ENCODE measurements at places on chromosomes 1 and 21.

DNA sequence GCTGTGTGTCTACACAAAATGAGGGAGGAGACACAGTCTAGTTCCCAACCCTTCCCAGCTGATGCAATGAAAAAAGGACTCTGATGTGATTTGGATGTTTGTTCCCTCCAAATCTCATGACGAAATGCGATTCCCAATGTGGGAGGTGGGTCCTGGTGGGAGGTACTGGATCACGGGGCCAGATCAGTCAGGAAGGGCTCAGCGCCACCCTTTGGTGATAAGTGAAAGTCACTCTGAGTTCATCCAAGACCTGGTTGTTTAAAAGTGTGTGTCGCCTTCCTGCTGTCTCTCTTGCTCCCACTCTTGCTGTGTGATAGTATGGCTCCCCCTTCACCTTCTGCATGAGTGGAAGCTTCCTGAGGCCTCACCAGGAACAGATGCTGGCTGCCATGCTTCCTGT lies 63.2 kb downstream of the GNG4 start:
- no peak for DNase-seq

- DNase-seq, result no peak
These were observed 48.2 kb downstream of the TBX19 start for GRCh38 chr1:168328731-168329364.

GRCh38 chr1:11862890-11863289 lies 4.1 kb upstream of the NPPB start:
- DNase-seq, result no peak

GRCh38 chr1:234586892-234587485 lies 23.0 kb downstream of the IRF2BP2 start:
- no peak for DNase-seq

GRCh38 chr1:167088746-167089417 lies 1.3 kb downstream of the GPA33 start:
- DNase-seq, result no peak

DNA sequence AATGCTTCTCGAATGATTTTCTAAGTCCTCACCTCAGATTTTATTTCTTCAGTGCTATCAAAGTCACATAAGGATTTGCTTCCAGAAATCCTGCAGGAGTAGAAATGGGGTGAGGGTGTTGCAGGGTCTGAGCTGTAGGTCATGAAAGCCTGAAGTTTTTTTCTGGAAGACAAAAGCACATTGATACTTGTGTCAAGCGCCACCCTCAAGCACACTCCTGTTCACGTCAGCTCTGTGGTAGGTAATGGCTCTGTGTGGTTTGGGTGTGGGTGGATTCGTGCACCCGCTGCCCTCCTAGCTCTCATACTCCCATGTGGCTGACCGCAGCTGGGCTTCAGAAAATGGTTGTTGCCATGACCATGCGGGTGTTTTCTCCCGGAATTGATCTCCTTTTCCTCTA lies 39.9 kb downstream of the AKNAD1 start:
- no peak for DNase-seq

DNA sequence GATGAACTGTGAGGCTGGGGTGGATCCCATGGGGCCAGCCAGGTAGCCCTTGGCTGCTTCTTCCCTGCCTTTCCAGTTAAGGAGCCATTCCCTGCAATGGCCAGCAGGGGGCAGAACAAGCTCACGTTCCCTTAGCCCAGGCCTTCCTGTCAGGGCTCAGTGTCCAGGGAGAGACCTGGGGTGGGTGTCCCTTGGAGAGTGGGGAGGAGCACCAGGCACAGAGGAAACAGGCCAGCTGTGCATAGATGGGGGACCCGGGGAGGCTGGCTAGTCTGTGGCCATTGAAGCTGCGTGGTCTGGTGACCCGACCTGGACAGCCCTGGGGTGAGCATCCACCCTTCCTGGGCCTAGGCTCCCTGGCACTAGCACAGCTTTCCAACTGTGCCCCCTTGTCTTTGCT lies 13.2 kb upstream of the EPS8L3 start:
- DNase-seq, result peak; percentile 63

DNA sequence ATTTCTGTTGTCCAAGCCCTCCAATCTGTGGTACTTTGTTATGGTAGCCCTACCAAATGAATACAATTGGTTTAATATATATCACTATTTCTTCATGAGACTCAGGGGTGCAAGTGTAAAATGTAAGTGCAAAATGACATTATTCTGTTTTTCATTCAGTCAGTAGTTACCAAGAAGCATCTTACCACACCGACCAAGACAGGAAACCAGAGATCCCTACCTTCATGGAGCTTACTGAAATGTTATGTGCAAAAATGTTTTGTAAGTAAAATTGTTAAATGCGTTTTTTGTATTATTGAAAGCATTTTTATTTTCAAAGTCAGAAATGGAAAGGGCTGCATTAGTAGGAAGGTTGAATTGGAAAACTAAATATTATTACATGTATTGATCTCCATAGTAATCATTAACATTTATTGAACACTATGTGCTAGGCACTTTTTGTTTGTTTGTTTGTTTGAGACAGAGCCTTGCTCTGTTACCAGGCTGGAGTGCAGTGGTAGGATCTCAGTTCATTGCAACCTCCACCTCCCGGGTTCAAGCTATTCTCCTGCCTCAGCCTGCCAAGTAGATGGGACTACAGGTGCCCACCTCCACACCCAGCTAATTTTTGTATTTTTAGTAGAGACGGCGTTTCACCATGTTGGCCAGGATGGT lies 166.8 kb downstream of the PTPRC start:
- DNase-seq, result no peak

DNA sequence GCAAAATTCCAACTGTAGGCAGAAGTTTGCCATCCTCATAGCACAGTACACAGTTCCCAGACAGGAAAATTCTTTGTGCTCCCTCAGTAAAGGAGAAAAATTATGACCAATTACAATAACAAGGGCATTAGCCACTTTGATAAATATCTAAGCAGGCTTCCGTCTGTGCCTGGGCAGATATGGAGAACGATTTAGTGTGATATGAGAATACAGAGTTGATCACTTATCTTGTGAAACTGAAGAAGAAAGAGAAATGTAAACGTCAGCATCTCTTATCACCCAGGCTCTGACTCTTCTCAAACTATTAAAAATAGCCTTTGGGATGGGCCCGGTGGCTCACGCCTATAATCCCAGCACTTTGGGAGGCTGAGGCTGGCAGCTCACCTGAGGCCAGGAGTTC lies 54.5 kb upstream of the TIAM1 start:
- no peak for DNase-seq

- DNase-seq, result no peak
These were observed 120.2 kb downstream of the NRDC start for GRCh38 chr1:51758310-51758709.

- no peak for DNase-seq
These were observed 17.8 kb downstream of the ABCG1 start for GRCh38 chr21:42236693-42237092.

- DNase-seq, result no peak
These were observed 110.7 kb upstream of the TMEM51 start for GRCh38 chr1:15042866-15043265.

- no peak for DNase-seq
These were observed 31.7 kb upstream of the GADD45A start for GRCh38 chr1:67653304-67653703.

- DNase-seq, result no peak
These were observed 26.3 kb upstream of the PTGFR start for GRCh38 chr1:78464449-78464891.

DNA sequence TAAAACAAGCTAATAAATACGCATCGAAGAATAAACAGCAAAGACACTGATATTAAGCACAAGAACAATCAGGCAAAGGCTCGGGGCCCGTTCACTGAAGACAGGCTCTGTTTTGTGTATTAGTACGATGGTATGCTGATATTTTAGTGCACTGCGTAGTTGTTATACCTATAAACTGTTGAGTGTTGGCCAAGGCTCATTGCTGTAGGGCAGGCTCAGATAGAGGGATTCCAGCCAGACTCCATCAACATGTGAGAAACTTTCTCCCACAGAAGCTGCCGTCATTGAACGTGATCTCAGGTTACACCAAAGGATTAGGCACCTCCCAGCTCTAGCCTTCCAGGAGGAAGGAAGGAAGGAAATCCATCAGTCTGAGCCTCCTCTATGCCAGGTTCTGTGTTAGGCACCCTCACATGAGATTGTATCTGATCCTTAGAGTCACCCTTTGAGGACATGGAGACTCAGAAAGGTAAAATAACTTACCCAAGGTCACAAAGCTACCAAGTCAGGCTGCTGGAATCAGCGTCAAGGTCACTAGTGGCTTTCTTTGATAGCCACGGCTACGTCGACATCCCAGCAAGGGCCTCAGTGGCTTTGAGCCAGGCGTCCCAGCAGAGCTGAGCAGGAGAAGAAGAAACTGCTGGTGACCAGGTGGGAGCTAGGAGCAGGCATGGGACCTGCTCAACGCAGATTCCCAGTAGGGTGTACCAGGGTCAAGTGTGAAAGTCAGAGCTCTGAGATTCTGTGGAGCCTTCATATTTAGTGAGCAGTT lies 14.8 kb downstream of the BCAR3 start:
- DNase-seq, result no peak

All from SW 1271 (cell line).